Muscle of back (tissue), 13 donors: ENCODE measurements at places on chromosomes 5 and 9.

DNA sequence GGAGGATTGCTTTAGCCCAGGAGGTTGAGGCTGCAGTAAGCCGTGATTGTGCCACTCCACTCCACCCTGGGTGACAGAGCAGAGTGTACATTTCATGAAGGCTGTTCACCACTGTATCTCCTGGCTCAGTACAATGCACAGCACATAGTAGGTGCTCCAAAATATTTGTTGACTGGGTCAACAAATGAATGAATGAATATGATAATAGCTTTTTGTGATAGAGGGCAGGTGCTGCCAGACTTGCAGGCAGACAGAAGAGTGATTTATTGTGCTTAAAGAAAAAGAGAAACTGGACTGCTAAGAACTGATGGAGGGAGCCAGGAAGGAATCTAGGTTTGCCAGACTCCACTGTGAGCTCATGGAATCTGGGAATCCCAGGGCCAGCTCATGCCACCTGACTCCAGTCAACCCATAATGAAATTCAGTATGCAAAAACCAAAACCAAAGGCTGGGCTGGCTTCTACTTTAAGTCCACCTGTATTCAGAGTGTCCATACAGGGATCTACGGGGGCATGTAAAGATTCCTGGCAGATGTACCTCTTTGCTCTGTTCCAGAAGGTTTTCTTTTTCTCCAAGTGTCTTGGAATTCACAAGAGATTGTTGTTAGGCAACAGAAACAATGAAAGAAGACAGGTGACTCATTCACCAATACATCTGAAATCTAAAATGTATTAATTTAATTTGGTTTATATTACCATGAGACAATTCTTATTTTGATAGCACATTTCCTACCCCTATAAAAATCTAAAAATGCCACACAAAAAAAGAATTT, 15.5 kb upstream of the CTNNA1 start:
- no peak for DNase-seq

DNA sequence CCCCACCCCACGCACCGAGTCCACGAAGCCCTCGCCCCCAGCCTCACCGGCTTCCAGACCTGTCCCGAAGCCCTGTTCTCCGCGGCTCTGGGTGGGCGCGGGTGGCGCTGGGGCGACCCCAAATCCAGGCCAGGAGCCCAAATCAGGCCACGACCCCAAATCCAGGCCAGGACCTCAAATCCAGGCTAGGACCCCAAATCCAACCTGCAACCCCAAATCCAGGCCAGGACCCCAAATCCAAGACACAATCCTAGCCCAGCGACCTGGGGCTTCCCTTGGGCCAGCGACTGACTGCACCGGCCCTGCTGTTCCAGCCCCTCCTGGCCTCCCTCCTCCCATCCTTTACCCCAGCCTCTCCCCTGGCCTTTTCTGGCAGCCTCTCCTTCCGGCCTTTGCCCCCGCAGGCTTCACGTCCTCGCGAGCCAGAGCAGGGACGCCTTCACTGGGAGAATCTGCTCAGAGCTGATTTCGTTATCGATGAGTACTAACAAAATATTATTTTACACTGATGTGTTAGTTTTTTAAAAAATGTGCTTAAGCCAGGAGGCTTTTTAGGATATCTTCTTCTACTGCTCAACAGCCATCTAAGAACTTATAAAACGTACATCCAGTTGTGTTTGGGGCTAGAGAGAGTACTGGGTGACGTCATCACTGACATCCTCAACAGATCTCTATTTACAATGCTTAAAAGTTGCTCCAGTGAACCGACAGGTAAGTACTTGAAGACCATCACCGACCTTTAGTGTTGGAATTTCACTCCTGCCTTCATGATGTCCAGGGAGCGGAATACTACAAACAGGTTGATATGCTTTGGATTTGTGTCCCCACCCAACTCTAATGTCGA, 34.7 kb downstream of the TRIP13 start:
- DNase-seq = no peak

GRCh38 chr5:36646507-36647023, 40.2 kb downstream of the SLC1A3 start:
- DNase-seq = peak; percentile 51

DNA sequence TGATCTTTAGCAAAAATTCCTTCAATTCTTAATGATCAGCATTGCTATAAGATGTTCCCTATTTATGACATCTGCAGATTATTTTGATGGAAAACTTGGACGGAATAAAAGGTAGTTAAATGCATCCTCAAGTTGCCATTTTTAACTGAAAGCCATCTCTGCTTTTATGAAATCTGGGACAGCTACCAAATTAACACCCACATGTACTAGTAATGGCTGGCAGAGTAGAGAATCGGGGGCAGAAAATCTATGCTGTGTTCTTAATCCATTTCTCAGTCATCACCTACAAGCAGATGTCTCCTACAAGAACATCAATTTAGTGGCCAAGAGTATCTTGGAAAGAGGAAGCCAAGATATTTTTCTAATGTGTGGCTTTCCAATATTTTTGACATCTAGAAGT, 22.1 kb upstream of the C9orf57 start:
- DNase-seq = no peak

DNA sequence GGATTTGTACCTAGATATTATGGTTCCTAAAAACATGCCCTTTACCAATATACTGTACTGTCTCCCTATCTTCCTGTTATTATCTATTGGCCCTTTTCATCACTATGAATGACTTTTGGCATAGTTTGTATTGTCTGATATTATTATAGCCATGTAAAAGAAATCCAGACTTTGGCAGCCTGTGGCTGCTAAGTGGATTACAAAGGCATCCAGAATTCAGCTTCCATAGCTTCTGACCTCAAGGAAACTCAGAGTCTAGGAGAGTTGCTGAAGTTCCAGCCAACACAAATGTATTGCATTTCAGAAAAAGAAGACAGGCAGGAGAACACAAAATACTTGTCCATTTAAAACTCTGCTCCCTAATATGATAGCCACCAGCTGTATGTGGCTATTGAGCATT, 319.2 kb upstream of the MPDZ start:
- DNase-seq = no peak

DNA sequence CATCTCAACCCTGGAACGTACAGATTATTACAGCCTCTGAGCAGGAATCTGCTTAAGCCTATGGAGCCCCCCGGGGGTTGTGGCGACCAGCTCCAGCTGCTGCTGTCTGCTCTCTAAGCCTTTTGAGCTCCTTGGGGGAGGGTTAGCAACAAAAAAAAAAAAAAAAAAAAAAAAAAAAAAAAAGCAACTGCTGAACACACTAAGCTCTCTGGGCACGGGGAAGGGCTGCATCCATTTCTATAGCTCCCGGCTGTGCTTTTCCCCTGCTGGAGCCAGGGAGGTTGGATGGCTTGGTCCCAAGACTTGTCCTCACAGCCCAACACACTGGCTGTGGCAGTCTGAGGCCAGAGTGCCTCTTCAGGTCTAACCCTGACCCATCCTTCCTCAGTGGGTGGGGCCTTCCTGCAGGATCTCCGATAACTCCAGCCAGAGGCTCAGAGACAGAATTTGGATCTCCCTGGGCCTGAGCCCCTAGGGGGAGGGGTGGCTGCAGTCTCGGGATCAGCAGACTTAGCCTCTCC, 82.1 kb downstream of the FBN2 start:
- DNase-seq = peak; percentile 45

GRCh38 chr9:135951889-135952663, 9.1 kb downstream of the UBAC1 start:
- peak; percentile 67 for DNase-seq

GRCh38 chr5:58926541-58926935, 343.7 kb downstream of the RAB3C start:
- DNase-seq = no peak

DNA sequence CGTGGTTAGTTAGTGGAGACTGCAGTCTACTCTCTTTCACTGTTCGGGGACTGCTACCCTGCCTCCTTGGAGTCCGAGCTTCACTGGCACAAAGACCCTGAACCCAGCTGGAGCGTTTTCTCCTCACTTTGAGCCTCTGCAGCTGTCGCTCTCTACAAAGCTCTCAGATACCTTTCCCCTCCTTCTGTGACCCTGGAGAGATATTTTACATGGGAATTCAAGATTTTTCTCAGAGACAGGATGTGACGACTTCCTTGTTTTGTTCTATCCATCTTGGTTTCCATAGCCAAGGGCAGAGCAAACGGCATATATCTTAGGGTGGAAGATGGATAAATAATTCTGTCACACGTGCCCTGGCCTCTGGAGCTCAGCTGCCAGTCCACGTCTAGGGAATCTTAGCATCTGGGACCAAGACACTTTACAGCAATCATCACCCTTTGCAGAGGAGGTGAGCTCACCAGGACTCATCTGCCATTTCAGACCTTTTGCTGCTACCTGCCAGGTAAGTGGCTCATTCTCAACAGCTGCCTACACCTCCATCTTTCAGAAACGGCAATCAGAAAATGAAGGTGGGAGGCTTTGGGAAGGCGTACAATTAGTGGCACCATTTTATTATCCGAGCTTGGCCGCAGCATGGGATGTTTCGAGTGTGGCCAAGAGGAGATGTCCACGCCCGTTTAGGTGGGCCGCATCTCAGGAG, at the start of gene BTNL9:
TSS of gene BTNL9 (plus strand) at position 336 of the 700 bp plus-strand sequence. CDS start 5,224 bp downstream, outside the sequence.
- DNase-seq = no peak

GRCh38 chr9:22204240-22204639, 195.1 kb upstream of the CDKN2B start:
- DNase-seq = no peak

DNA sequence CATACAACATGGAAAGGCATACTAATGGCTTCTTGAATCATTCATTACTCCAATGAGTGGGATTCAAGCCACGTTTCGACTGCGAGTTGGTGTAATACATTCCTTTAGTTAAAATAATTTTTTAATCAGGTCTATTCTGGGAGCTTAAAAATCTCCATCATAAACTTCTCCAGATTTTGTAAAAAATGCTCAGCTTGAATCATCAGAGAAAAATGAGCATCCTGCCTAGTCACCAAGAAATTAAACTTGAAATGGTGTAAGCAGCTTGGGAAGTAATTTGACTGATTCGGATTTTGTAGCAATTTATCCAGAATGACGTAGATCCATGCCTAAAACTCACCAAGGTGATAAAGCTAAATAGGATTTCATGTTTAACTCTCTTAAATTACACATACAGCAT, 165.7 kb downstream of the SLCO4C1 start:
- DNase-seq = no peak

DNA sequence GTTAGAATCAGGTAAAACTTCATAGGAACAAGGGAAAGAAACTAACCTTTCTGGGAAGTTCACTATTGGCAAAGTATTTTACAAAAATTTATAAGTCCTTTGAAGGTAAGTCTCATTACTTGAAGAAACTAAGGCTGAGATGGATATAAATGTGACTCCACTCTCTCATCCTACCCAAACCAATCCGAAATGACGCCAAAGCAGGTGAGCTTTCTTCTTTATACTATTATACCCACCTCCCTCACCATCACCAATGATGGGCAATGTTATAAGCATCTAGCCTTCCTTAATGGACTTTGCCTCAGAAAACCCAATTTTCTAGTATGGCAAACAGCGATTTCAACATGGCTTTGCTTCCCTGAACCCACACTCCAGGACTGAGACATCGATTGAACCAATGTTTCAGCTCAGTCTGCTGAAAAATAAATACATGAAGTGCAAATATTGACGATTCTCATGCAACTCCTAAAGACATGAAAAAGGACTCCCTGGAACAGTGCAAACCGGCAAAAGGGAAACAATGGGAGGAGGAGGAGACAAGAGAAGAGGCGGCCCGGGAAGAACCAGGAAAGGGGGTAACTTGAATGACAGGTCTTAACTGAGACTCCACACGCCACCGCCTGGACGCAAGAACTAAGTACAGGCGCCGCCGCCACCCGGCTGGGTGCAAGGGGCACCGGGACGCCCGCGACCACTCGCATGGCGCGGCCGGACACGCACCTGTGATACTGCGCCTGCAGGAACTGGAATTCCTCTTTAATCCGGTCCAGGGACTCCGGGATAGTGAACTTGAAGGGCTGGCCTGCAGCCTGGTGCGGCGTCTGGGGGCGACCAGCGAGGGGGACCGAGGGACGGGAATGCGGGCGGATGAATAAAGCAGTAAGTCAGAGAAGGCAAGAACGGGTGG, 2.5 kb downstream of the TLE1 start:
- peak; percentile 93 for DNase-seq

DNA sequence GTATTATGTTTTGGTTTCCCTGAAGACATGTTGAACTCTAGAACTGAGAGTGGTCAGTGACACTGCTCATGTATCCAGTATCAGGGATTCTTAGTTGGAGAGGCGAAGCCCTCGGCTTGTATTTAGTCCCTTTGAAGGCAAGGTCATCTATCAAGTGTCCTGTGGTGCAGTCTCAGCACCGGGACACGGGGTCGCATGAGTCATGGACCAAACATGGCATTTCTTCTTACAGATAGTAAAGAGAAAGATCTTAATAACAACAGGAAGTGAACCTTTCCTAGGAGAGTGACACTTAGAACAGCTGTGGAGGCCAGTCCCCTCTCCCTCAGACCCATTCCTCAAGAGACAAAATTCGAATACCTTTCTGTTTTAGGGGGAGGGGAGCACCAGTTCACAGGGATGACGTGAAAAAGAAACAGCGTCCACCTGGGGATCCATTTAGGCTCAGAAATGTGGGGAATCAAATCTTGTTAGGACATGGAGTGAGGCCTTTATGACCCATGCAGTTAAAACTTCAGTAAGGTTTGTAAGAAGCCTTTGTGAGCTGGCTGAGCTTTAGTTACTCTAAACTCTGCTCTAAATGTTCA, 86.5 kb downstream of the ADGRV1 start:
- no peak for DNase-seq

DNA sequence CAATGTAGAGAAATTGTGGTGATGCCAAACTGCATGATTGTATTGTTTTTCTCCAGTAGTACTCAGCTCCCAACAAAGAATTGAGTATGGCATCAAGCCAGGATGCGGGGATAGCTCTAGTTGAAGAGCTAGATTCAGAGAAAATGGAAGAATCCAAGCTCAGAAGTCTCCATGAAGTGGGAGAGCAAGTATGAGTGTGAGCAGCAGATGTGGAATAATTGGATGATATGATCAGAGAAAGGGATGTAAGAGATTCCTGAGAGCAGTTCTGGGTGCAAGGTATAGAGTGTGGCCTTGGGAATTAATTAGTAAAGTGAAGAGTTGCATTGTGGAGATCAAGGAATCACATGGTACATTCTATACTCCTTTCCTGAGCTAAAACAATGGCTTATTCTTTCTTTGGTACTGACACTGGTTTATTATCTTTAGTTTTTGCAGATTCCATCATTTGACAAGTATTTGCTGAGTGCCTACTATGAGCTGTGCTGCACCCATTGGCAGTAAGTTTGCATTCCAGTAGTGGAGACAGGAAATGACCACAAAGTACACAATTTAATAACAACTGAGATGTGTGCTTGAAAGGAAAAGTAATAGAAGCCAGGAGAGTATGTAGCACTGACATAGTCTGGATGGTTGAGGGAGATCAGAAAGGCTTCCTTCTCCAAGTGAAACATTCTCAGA, 177.1 kb downstream of the CPLANE1 start:
- no peak for DNase-seq
